ENCODE measurements at places on chromosomes 2 and 18.

- DNase-seq: no peak
Measured at GRCh38 chr2:82789851-82790205, 1669.3 kb downstream of the SUCLG1 start.

- no peak for DNase-seq
Measured at GRCh38 chr18:72692086-72692485, 147.9 kb upstream of the CBLN2 start.

- DNase-seq: peak; percentile 75
Measured at GRCh38 chr2:1769703-1770422, 25.5 kb upstream of the PXDN start.

- no peak for DNase-seq
Measured at GRCh38 chr2:190655113-190655512, 6.2 kb downstream of the NAB1 start.

DNA sequence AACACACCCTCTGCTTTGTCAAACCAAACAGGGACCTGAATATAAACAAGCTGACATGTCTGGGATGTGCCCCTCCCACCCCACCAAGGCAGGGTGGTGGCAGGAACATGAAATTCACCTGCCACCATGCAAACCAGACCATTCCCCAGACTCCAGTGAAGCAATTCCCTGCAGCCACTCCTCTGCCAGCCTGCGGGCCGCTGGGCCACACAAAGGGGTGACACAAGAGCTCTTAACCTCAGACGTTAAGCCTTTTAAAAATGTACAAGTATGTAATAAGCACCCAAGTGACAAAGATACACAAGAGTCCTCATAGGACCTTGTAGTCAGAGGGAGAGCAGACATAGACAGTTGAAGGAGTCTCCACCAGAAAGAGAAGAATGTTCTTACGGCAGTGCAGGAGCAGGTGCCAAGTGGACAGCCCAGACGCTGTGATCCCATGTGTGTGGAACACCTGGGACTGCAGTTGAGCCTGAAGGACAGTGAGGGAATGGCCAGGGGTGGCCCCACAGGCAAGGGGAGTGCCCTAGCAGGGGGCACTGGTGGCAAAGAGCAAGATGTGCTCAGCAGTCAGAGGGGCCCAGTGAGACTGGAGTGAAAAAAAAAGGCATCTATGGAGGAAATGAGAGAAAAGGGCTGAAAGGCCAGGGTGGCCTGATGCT, 36.9 kb downstream of the CRACDL start:
- peak; percentile 8 for DNase-seq

GRCh38 chr2:104787298-104788065, 66.4 kb upstream of the POU3F3 start:
- DNase-seq: no peak

DNA sequence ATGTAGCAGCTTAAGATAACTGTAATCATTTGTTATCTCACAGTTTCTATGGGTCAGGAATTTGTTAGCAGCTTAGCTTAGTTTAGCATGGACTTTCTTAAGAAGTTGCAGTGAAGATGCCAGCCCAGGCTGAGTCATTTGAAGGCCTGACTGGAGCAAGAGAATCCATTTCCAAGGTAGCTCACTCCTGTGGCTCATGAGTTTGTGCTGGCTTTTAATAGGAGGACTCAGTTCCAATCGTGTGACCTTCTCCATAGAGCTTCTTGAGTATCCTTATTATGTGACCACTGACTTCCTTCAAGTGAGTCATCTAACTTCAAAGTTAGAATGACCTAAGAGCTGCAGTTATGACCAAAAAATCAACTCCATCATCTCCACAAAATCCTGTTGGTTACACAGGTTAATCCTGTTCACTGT, 1.4 kb downstream of the GPATCH11 start:
- no peak for DNase-seq

- DNase-seq: no peak
Measured at GRCh38 chr18:73626859-73627258, 520.8 kb downstream of the FBXO15 start.

- DNase-seq: peak; percentile 72
Measured at GRCh38 chr2:239326831-239327535, 73.8 kb downstream of the HDAC4 start.

GRCh38 chr2:191051825-191052778, 38.1 kb upstream of the STAT1 start:
- DNase-seq: no peak

GRCh38 chr2:160837416-160837815, 322.8 kb upstream of the TANK start:
- DNase-seq: no peak

- no peak for DNase-seq
Measured at GRCh38 chr18:37575646-37576045, 10.0 kb upstream of the CELF4 start.

GRCh38 chr2:217945530-217945929, 57.3 kb downstream of the TNS1 start:
- no peak for DNase-seq

DNA sequence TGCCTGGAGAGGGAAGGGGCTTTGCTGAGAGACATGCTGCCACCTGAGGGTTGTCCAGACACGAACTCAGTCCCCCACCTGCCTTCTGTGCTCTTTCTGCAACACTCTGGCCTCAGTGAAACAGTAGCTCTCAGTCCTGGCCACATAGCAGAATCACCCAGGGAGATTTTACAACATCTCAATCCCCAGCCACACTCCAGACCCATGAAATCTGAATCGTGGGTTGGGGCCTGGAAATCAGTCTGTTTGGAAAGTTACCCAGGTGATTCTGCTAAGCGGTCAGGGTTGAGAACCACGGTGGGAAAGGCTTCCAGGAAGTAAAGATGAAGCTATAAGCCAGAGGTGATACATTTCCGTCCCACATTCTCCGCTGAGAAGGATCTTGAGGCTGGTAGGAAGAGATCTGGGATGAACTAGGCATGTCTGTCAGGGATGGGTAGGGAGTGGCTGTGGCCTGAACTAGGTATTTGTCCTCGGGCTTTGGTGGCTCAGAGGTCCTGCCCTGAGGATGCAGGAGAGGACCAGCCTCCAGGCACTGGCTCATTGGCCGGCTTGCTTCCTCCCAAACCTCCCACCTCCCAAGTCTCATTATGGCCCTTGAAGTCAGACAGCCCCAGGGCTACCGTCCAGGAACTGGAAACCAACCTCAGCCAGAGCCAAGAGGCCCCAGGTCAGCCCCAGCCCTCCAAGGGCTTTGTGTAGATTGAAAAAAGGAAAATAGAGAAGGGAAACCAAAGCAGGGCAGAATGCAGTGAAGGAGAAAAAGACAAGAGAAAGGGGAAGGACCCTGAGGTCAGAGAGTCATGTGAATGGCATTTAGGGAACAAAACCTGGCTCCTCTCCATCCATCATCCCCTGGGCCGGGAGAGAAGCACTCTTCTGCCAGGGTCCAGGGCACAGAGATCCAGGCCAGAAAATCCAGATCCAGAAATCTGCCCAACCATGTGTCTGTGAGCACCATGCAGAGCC, 119.6 kb downstream of the ZFP36L2 start:
- no peak for DNase-seq

GRCh38 chr18:54968807-54969206, 9.5 kb upstream of the CCDC68 start:
- DNase-seq: no peak

DNA sequence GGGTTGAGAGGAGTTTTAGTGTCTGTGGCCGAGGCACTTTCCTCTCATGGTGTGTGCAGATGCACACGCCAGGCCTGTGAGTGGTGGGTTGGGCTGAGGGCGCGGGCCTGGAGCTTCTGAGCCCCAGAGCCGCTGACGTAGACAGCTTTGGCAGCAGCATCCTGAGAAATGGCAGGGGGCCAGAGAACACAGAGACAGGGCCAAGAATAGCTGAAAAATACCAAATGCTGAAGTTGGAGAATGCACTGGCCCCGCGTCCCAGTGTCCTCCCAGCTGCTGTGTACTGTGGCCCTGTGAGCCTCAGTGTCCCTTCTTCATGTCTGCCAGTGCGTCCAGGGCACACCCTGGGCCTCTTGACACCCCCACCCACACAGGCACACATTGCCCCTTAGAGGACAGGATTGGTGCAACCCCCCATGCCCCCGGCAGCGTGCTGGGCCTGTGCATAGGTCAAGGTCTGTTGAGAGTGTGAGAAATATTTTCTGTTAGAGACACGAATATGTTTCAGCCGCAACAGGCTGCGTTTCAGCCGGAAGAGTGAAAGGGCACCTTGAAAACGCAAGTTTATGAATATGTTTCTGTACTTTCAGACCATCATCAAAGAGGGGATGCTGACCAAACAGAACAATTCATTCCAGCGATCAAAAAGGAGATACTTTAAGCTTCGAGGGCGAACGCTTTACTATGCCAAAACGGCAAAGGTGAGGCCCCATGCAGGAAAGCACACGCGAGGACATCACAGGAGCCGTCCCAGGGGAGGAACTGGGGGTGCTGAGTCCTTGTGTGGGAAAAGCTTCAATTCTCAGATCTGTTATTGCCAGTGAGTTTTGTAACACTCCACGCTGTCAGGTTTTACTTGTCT, 33.6 kb downstream of the DGKD start:
- DNase-seq: no peak

DNA sequence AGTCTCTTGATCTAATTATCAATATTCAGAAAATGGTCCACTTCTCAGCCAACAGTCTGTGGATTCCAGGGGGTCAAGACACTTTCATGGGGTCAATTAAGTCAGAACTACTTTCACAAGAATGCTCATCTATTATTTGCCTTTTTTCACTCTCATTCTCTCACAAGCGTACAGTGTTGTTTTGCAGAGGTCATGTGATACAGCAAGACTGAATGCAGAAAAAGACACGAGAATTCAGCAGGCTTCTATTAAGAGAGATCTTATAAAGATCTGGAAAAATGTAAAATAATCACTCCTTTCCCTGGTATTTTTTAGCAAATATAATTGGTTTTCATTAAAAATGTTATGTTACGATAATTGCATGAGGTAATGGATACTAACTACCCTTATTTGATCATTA, 8.7 kb downstream of the RPRD1A start:
- DNase-seq: no peak

GRCh38 chr2:59093571-59093970, 852.4 kb upstream of the FANCL start:
- no peak for DNase-seq

GRCh38 chr2:70957798-70958197, 20.6 kb upstream of the ANKRD53 start:
- no peak for DNase-seq

All from stimulated activated CD4-positive, alpha-beta T cell treated with anti-CD3 and anti-CD28 coated beads, Interleukin-2, amount 100 ng/mL, for 24 hours (primary cell).